ENCODE measurements at places on chromosomes 12 and 14.
A peak's percentile ranks its signal among the peaks of the same experiment; 100 is the strongest.

- DNase-seq, result no peak
Measured at GRCh38 chr14:101075801-101076413, 172.4 kb upstream of the RTL1 start.

DNA sequence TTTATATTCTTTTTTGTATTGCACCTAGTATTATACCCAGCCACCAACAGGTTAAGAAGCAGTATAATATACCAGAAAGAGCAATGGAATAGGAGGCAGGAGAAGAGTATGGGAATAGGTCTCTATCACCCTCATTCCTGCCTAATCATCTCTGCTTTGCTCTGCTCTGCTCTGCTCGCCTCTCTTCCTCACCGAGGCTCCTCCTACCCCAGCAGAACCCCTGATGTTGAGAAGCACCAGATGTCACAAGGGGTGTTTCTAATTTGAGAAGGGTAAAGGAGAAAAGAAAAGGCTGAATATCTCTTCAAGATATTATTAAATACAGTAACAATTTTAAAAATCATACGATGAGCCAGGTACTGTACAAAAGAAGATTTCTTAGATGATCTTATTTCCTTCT, 89.0 kb downstream of the STON2 start:
- DNase-seq, result no peak

DNA sequence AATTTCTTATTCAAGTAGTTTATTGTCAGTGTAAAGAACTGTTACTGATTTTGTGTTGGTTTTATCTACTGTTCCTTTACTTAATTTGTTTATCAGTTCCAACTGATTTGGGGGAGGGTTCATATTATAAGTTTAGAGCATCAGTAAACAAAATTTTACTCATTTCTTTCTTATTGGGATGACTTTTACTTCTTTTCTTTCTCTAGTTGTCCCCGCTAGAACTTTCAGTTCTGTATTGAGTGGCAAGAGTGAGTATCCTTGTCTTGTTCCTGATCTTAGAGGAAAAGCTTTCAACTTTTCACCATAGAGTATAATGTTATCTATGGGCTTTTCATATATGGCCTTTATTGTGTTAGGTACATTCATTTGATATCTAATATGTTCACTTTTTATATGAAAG, 584.1 kb downstream of the LRFN5 start:
- no peak for DNase-seq

- DNase-seq, result no peak
Measured at GRCh38 chr12:99122496-99122895, 477.4 kb downstream of the APAF1 start.

- DNase-seq, result no peak
Measured at GRCh38 chr14:90140298-90140955, 78.6 kb downstream of the KCNK13 start.

- no peak for DNase-seq
Measured at GRCh38 chr12:90908465-90908864, 46.5 kb downstream of the CCER1 start.

- DNase-seq, result no peak
Measured at GRCh38 chr14:102777711-102778337, 575 bp downstream of the TRAF3 start.

DNA sequence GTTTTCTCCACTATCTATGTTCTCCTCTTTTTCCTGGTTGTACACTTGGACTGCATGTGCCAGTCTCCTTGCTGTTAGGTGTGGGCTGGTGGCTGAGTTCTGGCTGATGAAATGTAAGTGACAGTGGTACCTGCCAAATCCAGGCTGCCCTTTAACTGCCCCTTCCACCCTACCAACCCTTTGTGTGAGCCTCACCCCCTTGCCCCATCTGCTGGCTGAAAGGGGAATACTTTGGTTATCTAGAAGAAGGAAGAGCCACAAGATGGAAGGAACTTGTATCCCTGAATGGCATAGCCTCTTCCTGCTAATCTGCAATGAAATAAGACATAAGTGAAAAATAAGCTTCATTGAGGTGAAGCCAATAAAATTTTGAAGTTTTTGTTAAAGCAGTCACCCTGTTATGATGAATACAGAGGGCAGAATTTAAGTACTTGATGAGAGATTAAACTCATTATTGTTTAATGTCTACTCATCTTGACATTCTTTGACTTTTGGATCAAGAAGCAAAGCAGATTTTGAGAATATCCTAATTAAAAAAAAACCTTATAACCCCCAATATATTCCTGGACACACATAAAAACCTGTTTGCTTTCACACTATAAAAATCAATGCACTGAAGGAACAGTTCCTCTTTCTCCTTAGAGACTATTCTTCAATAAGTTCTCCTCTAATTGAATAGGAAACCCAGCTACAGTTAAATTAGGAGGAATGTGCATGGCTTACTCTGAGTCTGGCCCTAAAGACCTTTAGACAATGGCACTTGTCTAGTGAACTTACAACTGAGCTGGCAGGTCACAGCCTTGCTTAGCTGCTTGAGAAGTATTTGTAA, 262.6 kb upstream of the BTG1 start:
- DNase-seq, result no peak

- DNase-seq, result no peak
Measured at GRCh38 chr12:12449533-12450025, 92.7 kb downstream of the BORCS5 start.

GRCh38 chr12:9039397-9039977, 50.1 kb downstream of the KLRG1 start:
- no peak for DNase-seq

- no peak for DNase-seq
Measured at GRCh38 chr12:129428240-129428936, 475.4 kb downstream of the TMEM132D start.

DNA sequence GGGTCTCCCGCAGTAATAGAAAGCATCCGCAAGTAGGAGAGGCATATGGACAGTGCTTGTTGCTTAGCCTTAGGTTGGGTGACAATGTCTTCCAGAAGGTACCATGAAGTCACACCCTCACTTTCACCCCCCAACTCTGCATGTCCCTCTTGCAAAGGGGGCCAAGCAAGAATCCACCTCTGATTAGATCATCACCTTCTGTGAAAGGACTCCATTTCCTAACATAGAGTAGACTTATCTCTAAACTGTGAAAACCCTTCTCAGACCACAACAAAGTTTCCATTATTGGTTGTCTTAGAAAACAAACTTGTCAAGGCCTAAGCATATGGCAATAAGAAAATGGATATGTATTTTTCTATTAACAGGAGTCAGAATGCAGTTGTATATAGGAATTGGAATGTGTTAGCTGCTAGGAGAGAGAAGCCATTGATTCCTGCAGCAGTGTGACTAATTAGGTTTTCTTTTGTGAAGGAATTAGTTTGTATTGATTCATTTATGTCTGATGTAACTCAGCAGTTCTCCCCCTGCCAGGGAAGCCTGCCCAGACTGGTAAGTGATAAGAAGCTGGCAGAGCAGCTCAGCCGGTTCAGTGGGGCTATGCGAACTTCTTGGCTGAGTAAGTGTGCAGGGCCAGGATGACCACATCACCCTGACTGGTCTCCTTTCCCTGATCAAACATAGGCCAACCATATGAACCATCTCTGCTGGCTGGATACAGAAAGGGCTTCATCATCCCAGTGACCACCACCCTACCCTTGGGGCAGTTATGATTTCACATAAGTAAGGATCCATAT, 107.3 kb upstream of the CCDC196 start:
- no peak for DNase-seq

- DNase-seq, result peak; percentile 41
Measured at GRCh38 chr14:99628887-99629618, 15.9 kb upstream of the HHIPL1 start.

- no peak for DNase-seq
Measured at GRCh38 chr12:104485651-104486362, 29.1 kb downstream of the CHST11 start.

GRCh38 chr14:87615822-87616679, 376.9 kb downstream of the GALC start:
- DNase-seq, result no peak

DNA sequence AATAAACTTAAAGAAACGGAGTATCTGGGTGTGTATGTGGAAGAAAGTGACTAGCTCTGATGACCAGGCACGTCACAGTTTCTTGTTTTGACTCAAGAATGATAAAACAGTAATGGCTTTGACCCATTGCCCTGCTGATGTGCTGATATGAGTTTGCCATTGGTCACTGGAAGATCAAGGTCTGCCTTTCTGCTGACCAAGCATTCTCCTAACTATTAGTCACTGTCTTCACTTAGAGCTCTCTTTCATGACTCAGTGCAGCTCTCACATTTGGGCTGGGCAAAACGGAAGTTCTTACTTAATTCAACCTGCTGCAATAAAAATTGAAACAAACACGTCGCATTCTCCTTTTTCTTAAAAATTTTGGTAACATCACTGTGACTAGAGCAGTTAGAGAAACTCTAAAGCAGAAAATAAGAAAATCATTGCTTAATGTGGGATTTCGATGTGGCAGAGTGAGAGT, 366.7 kb downstream of the BTG1 start:
- DNase-seq, result peak; percentile 2

DNA sequence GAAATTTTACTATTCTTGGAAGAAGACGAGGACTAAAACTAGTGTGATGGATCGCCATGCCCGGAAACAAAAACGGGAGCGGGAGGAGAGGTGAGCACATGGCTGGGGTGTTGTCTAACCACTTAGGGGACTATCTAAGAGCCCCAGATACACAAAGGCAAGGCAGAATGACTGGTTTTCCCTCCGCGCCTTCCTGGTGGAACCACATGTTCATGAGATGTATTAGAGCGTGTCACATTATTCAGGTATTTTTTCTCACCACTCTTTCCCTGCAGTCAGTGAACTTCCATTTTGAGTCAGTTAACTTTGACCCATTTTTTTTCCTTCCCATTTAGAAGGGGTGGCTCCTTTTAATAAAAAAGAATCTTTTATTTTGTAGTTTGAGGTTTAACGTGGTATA, 68.8 kb upstream of the TRAF3 start:
- no peak for DNase-seq

DNA sequence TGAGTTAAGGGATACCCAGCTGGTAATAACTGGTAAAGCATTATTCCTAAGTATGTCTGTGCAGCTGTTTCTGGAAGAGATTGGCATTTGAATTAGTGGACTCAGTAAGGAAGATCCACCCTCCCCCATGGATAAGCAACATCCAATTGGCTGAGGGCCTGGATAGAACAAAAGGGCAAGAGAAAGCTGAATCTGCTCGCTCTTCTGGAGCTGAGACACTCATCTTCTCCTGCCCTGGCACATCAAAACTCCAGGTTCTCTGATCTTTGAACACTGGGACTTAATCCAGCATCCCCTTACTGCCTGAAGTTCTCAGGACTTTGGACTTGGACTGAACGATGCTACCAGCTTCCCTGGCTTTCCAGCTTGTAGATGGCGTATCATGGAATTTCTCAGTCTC, 63.1 kb upstream of the CNOT2 start:
- no peak for DNase-seq

DNA sequence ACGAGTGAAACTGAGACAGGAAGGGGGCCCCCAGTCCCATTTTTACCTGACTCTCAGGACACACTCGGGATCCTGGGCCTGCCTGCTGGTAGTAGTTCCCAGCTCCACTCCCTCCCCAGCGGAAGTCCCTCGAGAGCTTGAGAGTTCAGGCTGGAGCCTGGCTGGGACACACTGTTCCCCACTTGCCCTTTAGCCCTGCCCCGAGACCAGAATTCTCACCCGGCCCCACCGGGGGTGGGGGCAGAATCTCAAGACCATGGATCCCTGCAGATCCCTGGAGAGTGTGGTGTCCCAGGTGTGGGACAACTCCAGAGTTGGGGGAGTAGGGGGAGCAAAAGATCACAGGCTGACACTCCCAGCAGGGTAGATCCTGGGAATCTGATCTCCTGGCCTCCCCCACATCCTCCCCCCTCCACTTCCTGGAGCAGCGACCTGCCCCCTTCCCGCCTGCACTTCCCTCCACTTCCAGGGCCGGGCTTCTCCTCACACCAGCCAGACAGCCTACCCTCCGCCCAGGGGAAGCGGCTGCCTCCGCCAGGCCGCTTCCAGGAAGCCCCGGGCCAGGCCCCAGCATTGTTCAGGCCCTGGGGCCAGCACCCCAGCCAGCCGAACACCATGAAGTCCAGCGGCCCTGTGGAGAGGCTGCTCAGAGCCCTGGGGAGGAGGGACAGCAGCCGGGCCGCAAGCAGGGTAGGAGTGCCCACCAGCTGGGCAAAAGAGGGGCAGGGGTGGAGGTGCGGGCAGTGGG, at the start of gene TNS2:
TSS of gene TNS2 (plus strand) at position 495 of the 748 bp plus-strand sequence. CDS start at position 616, 121 bp downstream.
- DNase-seq, result no peak

DNA sequence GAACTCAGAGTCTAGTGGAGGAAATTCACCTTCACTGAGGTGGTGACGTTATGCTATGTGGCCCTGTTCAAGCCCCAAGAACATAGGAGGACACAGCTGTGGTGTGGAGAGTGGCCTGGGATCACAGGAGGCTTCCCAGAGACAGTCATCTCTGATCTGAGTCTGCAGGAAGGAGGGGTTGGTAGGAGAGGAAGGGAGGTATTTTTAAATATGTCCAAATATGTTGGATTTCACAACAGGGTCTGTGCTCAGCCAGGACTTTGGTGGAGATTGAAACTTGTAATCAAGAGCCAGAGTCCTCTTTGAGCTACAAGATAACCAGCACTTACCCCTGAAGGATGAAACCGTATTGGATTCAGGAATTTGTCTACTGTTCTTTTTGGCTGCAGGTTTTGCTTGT, 26.4 kb upstream of the MED13L start:
- no peak for DNase-seq

GRCh38 chr14:70714055-70714550, 72.4 kb downstream of the TTC9 start:
- peak; percentile 6 for DNase-seq

GRCh38 chr12:32034045-32034444, 72.6 kb upstream of the BICD1 start:
- no peak for DNase-seq

DNA sequence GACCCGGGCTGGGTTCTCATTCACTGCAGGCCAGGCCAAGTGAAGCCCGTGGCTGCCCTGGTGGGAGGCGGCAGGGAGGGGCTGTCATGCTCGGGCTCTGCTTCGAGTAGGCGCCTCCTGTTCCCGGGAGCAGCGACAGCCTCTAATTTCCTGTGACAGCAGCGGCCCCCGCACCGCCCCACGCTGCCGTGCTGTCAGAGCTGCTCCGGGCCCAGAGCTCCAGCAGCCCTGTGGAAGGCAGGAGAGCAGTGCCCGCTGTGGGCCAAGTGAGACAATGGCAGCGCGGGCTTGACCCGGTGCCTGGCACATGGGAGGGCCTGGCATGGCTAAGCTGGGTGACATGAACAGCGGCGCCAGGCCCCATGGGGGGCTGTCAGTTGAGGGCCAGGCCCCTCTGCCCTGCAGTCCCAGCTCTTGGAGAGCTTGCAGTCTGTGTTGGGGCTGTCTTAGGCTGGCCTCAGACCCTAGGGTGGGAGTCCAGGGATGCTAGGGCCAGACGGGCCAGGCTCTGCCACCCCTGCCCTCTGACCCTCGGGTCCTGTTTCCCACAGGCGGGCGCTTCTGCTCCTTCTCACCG, 5.1 kb downstream of the TRMT61A start:
- DNase-seq, result no peak

Measured in stimulated activated CD4-positive, alpha-beta T cell treated with anti-CD3 and anti-CD28 coated beads, Interleukin-1b, Interleukin-23, amount 100 ng/mL, for 1 hour (primary cell).